A549 treated with CORT108297 at 1 μM for 4 hours (cell line): ENCODE measurements at places on chromosomes 1 and 21. TPM values are rescaled to one million over a fixed set of nuclear protein-coding genes. Genes with fewer than 3 reads are reported as not detected.

Gene TMOD4
- 0.30 to 0.46 TPM (median 0.35 TPM) in 4 of 5 replicates, not detected in the other for total RNA-seq

Gene BCL2L15
- total RNA-seq = 0.44 to 1.2 TPM (median 0.58 TPM) in 5 replicates

Gene AGT
- 0.06 to 0.17 TPM (median 0.09 TPM) in 4 of 5 replicates, not detected in the other for total RNA-seq

Gene CNIH3
- 0.25 to 0.69 TPM (median 0.56 TPM) in 5 replicates for total RNA-seq

Gene CFH
- 3.6 to 5.0 TPM (median 4.1 TPM) in 5 replicates for total RNA-seq

Gene KRTCAP2
- 220 to 279 TPM (median 243 TPM) in 5 replicates for total RNA-seq
